NCI-H526 treated with DMSO at 0.1 percent for 48 hours (cell line): ENCODE measurements at places on chromosomes 3 and 15.

GRCh38 chr3:117126946-117127546 lies 417.5 kb downstream of the TUSC7 start:
- no peak for DNase-seq

DNA sequence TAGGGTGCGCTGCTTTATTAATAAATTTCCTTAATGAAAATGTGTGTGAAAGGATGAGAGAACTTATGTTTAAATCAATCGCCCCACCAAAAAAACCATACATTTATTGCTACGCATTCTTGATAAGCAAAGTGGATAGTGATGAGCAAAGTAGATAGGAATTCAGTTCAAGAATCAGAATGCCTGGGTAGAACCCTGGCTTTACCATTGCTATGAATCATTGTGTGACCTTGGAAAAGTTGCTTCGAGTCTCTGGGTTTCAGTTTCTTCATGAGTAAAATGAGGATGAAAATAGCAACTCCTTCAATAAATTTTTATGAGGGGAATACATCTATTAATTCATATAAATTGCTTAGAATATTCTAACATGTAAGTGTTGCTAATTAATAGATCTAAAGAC lies 2.6 kb upstream of the ALCAM start:
- DNase-seq, result no peak

DNA sequence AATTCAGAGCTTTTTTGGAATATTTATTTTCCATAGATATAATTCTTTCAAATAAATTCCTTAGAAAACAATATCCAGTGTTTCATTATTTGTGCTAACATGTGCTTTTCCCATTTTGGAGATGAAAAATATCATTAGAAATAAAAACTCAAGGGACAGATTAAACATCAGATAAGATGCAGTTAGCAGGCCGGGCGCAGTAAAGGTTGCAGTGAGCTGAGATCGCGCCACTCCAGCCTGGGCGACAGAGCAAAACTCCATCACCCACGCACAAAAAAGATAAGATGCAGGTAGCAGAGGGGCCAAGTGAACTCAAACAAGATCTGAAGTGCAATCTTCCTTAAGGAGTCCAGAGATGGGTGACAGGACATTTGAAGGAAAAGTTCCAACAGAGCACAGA lies 48.0 kb downstream of the ZNF445 start:
- no peak for DNase-seq

- DNase-seq, result no peak
Measured at GRCh38 chr3:42756681-42757213, 16.3 kb downstream of the CCDC13 start.

- peak; percentile 15 for DNase-seq
Measured at GRCh38 chr3:18295171-18295920, 129.8 kb downstream of the SATB1 start.

DNA sequence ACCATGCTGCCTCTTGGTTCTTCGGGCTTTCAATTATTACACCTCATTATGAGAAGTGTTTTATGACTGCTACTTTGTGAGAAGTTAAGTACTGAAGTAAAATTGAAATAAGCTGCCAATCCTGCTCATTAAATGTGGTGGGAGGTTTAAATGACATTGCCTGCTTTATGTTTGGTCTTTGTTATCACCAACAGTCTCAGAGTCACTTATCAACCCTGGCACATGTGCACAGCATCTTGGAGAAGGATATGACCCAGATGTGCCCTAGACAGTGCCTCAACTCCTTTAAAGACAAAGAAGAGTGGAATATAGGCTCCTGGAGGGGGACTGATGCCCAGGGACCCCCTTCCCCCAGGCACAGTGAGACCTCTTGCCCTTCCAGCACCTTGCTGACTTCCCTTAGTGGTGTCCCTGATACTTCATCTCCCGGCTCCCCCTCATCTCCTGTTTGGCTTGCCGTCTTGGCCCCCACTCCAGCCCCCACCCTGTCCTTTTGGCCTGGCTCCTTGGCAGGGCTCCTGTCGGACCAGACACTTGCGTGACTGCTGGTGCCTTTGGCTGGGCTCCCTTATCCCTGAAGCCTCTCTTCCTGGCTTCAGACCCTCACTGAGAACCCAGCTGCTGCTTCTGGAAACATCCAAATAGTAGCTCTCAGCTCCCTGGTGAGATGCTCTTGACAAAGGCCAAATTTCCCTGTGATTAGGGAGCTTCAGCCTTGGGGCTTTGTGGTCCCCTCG lies 39.8 kb downstream of the ARHGAP31 start:
- DNase-seq, result no peak

GRCh38 chr3:184097556-184097955 lies 692 bp downstream of the HTR3E start:
- no peak for DNase-seq

DNA sequence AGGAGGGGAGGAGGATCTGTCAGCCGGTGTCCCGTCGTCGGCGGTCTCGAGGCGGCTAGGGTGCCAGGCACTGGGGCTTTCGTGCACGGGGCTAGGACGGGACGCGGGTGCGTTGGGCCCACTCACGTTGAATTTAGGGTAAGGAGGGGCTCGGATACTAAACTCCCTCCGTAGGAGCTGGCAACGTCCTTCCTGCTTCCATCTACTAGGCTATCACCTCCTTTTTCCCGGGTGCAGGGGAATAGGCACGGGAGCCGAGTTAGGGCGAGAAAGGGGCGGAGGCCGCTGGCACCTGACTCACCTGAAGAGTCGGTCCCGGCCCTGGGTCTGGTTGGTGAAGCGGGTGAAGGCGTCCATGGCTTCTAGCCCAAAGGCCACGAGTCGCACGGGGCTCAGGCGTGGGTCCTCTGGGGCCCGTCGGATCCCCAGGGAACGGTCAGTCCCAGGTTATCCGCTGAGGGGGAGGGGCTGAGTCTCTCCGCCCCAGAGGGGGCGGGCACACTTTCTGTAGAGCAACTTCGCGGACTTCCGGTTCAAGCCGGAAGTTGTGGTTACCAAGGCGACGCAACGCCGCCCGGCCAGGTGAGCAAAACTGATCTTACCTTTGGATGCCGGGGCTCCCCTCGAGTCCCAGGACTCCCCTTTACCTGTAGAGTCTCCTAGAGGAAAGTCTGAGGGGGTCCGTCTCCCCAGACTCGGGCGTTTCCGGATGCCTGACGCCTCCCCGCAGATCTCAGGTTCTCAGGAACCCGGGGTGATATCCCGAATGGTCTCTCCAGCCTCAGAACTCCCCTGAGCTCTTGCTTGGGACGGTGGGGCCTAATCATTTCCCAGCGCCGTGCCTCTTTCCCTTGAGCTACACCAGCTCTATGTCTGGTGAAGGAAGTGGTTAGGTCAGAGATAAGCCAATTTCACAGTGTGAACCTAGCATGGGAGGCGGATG lies at the start of the genes PEX11A and WDR93:
TSS of gene PEX11A (minus strand) at position 479 of the 943 bp plus-strand sequence. CDS start at position 357, 122 bp downstream.
TSS of gene WDR93 (plus strand) at position 536 of the 943 bp plus-strand sequence. CDS start 10,936 bp downstream, outside the sequence.
- peak; percentile 52 for DNase-seq
